ENCODE measurements at places on chromosomes 3 and 15.

DNA sequence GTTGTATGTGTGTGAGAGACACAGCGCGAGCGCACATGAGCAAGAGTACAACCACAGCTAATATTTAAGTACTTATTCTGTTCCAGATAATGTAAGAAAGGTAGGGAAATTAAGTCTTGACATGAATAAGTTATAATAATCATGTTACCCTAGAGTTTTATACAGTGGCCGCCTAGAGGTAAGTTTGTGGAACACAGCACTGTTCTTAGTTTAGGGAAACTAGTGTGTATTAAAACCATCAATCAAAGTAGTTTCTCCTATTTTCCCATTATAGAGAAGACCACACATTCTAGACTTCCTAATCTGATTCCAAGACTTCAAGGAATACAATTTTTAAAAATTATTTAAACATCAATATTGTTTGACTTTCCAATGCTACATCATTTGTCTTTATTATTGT lies 9.5 kb downstream of the ALDH1A2 start:
- DNase-seq, result no peak

DNA sequence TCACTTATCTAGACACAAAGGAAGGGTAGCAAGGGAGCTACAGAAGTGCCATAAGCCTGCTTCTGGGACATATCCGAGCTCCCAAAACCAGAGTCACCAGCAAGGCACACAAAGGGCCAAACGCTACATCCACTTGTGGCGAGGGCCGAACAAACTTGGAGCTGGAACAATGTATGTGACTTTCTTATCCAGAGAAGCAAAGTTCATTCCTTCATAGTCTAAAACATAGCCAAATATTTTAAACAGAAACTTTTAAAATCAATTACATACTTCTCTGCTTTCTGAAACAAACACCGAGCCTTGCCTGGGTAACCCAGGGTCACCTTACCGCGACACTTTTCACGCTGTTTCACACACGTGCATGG lies 15.9 kb downstream of the ZXDC start:
- no peak for DNase-seq

DNA sequence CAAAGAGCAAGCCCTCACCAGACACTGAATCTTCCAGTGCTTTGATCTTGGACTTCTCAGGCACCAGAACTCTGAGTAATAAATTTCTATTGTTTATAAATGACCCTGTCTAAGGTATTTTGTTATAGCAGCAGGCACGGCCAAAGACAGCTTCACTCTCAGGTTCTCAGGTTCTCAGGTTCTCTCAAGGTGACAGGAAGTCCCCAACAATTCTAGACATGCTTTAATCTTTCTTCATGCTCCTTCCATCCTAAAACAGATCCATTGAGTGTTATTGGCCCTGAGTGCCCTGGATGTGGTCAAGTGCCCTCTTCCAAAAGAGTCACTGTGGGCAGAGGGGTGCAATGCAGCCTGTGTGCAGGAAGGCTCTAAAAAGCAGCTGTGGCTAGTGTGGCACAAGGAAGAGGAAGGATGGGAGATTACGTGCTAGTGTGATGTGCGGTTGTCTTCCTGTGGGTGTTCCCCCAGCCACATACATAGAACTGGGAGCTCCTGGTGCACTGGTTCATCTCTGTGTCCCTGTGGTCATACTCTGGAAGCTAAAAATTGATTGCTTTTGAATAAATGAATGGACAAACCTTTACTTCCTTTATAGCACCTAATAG lies 11.0 kb upstream of the RAB7A start:
- no peak for DNase-seq

- DNase-seq, result no peak
Observed at GRCh38 chr3:9020426-9020825, 57.2 kb upstream of the RAD18 start.

DNA sequence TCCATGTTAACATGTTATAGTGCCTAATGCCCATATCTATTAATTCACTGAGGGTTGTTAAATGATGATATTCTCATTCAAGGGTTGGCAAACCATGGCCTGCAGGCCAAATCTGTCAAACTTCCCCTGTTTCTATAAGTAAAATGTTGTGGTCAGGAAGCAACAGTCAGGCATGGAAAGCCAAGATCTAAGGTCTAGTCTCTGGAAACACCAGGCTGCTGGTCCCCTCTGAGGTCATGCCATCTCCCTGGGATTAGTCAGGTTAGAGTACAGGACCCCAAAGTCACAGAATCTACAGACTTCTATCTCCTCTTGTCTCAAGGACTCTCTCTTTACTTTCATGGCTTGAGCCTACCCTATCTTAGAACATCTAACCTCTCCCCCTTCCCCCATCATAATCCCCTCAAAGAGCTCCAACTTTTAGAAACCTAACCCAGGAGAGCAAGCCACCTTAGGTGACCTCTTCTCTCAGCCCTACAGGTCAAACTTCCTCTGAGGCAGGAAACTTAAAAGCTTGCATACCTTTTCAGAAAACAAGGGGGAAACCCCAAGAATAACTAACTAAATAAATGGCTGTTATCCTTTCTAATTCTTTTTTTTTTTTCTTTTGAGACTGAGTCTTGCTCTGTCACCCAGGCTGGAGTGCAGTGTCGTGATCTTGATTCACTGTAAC lies 15.3 kb upstream of the HERC1 start:
- DNase-seq, result no peak

GRCh38 chr3:49734752-49735151 lies 11.0 kb upstream of the GMPPB start:
- no peak for DNase-seq

- no peak for DNase-seq
Observed at GRCh38 chr15:31024330-31024729, 32.9 kb upstream of the MTMR10 start.

- DNase-seq, result no peak
Observed at GRCh38 chr3:73437828-73438227, 186.9 kb downstream of the PDZRN3 start.

GRCh38 chr15:87860743-87861142 lies 395.8 kb downstream of the NTRK3 start:
- no peak for DNase-seq

GRCh38 chr3:25229586-25229985 lies 198.5 kb upstream of the RARB start:
- DNase-seq, result no peak

GRCh38 chr3:157174649-157175498 lies 14.9 kb upstream of the CCNL1 start:
- peak; percentile 98 for DNase-seq

DNA sequence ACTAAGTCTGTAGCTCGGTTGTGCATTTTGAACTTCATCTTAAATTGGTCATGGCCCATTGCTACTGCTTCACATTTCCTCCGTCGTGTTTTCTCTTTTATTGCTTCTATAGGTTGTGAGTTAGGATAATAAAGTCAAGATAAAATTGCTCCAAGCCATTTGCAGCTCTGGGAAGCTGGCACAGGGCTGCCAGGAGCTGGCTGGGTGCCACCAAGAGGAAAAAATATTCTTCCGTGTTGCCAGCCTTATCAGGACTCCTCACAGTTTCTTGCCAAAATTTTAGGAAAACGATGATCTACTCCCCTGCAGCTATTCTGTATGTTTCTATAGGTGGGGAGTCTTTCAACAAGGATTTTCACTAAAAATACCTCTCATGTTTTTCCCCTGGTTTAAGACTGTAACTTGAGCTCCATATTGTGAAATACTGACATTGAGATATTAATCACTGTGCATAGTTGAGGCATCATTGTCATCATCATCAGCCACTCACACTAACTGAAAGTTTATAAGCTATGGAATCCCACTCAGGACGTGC lies 55.4 kb upstream of the PIAS1 start:
- DNase-seq, result no peak

DNA sequence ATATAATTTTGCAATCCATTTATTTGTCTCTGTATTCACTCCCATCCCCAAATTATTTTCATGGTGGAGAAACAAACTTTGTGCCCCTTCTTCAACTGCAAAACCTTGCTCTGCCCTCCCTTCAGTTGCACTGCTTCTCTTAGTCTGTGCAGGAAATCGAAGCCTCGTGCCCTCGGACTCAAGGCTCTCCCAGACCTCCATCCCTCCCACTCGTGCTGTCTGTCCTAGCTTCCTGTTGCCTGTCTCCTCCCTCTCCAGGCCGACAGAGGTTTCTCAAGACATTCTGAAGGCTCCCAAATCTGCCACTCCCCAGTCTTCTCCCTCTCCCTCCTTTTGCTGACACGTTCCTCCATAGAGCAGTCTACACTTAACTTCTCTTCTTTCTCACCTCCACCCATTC lies 177.6 kb downstream of the PDZRN3 start:
- DNase-seq, result no peak

GRCh38 chr15:75200765-75201615 lies 692 bp upstream of the C15orf39 start:
- no peak for DNase-seq

- DNase-seq, result no peak
Observed at GRCh38 chr3:87009271-87009670, 18.3 kb upstream of the VGLL3 start.

GRCh38 chr3:111283165-111283564 lies 211.5 kb downstream of the NECTIN3 start:
- DNase-seq, result no peak

DNA sequence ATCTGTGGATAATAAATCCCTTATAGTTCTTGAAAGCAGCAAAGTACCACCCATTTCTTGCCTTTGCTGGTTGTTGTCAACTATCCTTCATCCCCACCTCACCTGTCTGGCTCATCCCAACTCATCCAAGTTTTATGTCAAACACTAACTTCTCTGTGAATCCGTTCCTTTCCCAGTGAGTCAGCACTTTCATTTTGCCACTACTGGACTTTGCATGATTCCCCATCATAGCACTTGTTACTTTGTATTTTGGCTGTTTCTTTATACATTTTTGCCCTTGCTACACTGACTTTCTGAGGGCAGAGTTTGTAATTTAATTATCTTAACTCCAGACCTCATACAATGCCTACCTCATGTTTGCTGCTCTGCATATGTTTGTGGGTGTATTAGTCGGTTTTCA lies 90.8 kb upstream of the RORA start:
- no peak for DNase-seq

- DNase-seq, result no peak
Observed at GRCh38 chr15:90606641-90607040, 76.9 kb downstream of the CRTC3 start.

Measured in effector CD4-positive, alpha-beta T cell (primary cell).